Astrocyte (in vitro differentiated cells and primary cell): ENCODE measurements at places on chromosomes 16 and 17. TPM values are rescaled to one million over a fixed set of nuclear protein-coding genes. Genes with fewer than 3 reads are reported as not detected.

DNA sequence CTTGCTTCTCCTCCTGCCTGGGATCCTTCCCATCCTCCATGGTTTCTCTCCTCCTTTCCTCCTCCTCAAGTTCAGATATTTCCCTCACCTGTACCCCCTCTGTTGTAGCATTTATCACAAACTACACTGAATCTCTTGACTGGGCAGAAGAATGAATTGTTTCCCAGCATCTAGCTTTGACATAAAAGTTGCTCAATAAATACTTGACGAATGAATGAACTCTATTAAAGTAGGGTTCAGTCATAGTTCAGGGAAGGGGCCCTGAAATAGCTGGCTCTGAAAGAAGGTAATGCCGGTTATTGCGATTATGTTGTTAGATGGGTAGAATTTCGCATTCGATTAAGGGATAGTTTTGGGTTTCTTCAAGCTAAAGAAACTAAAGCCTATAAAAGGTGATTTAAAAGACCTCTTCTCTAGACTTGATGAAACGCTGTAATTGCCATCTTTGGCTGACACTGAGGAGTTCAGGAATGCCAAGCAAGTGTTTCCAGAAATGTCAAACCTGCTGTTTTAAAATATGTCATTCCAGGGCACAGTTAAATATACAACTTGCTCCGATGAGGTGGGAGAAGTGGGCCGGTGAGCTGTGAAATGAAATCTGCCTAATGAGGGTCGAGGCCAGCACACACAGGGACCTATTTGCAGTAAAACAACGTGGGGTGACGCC, 1.0 kb upstream of the CPD start:
- no peak for DNase-seq

- DNase-seq: no peak
These were observed 92.5 kb downstream of the IRF8 start for GRCh38 chr16:85991425-85991824.

GRCh38 chr17:4220655-4221054, 43.1 kb downstream of the ANKFY1 start:
- DNase-seq: no peak

DNA sequence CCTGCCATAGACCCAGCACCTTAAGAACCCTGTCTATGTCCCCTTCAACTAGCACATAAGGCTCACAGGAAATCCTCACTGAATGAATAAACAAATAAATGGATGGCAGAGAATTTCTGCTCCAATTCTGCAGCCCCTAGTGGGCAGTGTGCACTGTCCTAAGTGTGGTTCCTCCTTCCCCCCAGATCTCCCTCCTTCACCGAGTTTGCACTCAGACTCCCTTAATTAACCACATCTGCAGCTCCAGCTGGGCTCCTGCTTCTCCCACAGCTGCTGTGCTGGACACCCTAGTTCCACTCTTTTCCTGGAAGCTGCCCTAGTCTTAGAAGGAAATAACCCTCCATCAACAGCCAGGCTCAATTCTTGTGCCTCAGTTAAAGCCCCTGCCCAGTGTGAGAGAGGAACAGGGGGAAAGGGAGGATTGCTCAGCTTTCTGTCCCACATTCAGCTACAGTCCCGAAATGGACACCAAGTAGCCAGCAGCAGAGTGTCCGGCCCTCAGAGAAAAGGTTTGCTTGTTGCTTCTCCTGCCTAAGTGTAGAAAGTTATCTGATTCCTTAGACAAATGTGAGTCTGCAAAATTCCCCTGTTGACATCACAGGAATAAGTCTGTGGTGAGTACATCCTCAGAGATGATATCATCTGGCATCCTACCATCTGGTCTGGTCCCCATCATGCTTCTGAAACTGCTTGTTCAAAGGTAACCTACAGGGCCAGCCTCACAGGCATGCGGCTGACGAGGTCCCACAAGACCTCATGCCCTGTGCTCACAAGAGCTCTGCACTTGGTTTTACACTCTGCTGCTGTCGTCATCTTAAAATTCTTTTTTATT, 12.3 kb downstream of the LRRC3C start:
- DNase-seq: peak; percentile 94

DNA sequence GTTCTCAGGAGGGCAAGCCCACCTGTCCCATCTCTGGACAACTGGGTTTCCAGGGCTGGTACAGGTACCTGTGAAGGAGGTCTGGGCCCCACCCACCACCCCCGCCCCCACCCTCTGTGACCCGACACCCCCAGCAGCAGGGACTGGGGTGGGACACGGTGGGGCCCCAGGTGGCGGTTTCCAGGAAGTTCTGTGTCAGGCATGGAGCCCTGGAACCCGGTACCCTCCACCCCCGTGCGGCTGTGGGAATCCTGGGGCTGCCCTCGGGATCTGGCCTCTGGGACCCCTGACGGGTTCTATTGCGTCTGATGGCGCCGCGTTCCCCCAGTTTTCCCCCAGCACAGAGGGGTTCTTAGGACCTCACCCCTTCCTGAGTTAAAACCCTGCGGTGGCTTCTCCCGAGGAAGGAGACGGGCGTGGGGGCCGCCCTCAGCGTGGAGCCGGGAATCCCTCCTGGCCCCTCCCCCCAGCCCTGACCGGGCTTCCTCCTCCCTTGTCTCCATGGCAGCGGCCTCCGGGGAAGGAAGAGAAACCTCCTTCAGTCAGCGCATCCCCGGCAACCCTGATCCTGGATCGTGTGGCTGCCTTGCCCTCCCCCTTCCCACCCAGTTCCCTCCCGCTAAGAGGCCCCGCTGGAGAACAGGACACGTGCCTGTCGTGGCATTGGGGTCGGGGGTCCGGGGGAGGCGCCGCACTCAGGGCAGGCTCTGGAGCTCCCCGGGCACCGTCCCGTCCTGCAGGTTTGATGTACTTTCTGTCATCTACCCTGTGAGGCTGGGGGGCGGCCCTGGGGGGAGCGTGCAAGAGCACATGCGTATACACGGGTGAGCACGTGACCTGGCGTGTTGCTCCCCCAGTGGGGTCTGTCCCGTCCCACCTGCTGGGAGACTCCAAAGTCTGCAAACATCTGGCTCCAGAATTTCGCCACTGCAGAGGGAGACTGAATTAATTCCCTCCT, 30.3 kb downstream of the CACNA1H start:
- peak; percentile 55 for DNase-seq

GRCh38 chr17:60168654-60169053, 18.9 kb downstream of the CA4 start:
- no peak for DNase-seq

DNA sequence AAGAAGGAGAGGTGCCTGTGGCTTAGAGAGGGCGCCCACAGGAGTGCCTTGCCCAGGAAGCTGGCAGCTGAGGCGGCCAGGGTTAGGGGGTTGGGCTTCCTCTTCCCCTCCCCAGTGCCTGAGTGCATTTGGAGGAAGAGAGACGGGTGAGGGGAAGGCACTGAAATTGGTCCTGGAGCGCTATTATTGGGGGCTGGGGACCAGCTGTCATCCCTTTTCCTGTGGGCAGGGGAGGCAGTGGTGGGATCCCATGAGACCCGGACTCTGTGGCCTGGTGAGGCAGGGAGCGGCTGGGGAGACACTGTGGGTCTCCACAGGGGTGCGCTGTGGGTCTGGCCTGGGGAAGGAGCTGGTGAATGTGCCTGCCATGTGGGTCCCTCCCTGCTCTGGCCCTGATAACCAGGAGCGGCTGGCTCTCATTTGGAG, 259.7 kb downstream of the SEC14L1 start:
- DNase-seq: no peak

The KRT20 gene
- not detected in 2 replicates for total RNA-seq

DNA sequence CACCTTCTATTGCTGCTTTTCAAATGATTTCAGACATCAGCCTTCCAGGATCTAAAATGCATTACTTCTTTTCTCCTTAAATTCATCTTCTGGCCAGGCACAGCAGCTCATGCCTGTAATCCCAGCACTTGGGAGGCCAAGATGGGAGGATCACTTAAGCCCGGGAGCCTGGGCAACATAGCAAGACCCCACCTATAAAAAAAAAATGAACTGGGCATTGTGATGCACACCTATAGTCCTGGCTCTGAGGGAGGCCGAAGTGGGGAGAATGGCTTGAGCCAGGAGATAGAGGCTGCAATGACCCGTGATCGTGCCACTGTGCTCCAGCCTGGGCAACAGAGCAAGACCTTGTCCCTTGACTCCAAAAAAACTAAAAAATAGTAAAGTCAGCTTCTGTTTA, 208.5 kb downstream of the SPECC1 start:
- no peak for DNase-seq

The CCDC92B gene
- 0.29 and 0.36 TPM in 2 replicates for total RNA-seq

DNA sequence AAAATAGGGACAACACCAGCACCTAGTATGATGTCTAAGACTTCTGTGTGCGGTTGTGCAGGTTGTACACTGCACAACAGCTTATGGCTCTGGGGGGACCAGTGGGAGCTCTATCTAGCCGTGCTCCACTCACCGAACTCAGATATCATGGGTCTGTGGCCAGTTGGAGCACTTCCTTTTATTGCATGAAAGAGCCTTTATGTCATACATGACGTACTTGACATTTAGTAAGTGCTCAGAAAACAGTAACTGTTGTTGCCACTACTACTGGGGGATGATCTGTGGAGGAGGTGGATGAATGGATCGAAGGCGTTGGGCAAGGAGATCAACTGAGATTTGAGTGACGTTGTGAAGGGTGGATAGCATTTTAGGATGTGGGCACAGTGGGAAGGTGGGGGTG, 368.8 kb downstream of the SNX29 start:
- DNase-seq: no peak

DNA sequence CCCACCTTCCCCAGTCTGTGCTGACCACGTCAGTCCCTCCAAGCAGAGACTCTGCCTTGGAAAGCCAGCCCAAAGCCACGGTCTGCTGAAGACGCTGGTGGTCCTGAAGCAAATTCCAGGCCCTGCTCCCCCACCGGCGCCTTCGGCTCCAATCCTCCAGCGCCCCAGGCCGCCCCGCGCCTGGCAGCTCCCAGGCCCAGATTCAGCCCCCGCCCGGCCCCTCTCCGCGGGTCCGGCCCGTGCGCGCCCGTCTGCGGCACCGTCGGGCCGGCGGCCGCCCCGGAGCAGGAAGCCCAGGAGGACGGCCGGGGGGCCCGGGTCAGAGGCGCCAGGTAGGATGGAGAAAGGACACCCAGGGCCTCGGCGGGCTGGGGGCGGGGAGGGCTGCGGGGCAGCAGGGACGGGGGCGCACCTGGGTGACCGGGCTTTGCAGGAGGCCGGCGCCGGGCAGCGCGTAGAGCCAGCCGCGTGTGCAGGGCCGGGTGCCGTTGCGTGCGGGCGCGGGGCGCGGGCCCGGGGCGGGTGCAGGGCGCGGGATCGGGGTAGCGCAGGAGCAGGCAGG, 594 bp upstream of the SLC22A31 start:
- no peak for DNase-seq

- DNase-seq: no peak
These were observed 8.3 kb downstream of the SRP68 start for GRCh38 chr17:76063875-76064546.

- DNase-seq: no peak
These were observed 480 bp downstream of the MRPS7 start for GRCh38 chr17:75262112-75262606.

DNA sequence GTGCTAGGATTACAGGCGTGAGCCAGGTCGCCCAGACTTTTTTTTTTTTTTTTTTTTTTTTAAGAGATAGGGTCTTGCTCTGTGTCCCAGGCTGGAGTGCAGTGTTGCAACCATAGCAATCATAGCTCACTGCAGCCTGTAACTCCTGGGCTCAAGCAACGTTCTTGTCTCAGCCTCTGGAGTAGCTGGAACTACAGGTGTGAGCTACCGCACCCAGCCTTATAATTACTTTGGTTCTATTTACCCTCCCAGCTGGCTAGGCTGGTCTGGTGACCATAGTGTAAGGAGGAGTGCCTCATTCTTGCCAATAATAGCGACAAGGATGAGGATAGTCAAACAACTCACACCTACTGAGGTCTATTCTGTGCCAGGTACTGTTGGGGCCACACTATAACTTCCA, 39.6 kb upstream of the USP7 start:
- no peak for DNase-seq

The KRTAP1-5 gene
- total RNA-seq: not detected in 2 replicates

- no peak for DNase-seq
These were observed 7.2 kb downstream of the EFCAB5 start for GRCh38 chr17:29948448-29949215.

GRCh38 chr17:7560172-7561027, 1.3 kb upstream of the SENP3 start:
- DNase-seq: peak; percentile 36

DNA sequence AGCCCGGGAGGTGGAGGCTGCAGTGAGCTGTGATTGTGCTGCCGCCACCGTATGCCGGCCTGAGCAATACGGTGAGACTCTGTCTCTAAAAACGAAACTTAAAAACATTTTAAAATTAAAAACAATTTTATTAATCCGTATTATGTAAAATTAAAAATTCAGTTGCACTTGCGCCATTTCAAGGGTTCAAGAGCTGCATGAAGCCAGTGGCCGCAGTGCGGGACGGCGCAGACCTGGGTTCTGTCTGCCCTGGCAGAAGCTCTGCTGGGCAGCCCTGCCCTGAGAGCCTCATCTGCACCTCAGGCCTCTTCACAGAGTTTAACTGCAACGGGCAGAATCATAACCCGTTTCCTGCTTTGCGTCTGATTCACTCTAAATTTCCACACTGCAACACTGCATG, 31.7 kb downstream of the TBC1D16 start:
- no peak for DNase-seq

The FBXL16 gene
- 3.7 and 5.2 TPM in 2 replicates for total RNA-seq

The TMEM100 gene
- 6.0 and 7.3 TPM in 2 replicates for total RNA-seq

- DNase-seq: no peak
These were observed 5.5 kb upstream of the FBXL20 start for GRCh38 chr17:39406951-39407350.

- DNase-seq: no peak
These were observed 24.1 kb upstream of the CDH5 start for GRCh38 chr16:66342294-66342900.
